ENCODE measurements at places on chromosomes 6 and 20.

- DNase-seq, result no peak
Measured at GRCh38 chr20:41989935-41990635, 371.9 kb upstream of the CHD6 start.

- DNase-seq, result no peak
Measured at GRCh38 chr20:50572938-50573777, 63.0 kb downstream of the PTPN1 start.

DNA sequence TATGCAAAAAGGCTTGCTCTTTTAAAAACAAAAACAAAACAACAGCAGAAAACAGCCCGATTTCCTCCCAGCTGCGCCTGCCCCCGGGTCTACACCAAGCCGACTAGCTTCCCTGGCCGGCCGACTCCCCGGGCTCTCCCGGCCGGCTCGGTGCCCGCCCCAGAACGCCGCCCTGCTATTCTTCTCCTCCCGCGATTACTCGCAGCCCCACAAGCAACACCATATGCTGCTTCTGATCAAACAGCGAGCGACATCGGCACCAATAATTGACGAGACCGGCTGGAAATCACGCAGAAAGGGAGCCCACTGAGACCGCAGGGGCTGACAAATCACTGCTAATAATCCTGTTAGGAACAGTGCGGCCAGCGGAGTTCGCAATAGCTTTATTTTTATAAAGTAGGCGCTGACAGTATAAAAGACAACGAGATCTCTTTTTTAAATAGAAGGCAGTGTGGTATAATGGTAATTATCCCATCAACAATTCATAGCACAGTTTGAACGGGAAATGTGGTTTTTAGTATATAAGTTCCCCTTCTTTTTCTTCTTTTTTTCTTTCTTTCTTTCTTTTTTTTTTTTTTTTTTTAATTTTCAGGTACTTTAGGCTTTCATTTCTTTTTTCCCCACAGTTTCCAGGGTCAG is 3.3 kb downstream of the SIM1 start:
- DNase-seq, result no peak

DNA sequence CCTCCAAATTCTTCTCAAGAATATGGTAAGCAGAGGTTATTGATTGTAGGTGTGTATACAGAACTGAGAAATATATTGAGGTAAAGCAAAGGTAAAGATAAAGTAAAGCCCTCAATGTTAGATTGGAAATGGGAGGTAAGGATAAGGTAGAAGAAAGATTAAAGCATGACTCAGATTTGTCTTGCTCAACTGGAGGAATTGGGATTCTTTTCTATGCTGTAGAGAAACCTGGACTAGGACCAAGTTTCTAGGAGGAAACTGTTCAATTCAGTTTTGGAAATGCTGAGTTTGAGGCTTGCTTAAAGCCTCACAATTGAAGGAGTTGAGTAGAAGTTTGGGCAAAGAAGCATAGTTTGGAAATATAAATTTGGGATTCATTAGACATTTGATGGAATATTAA is 634.0 kb upstream of the PTCHD4 start:
- no peak for DNase-seq

DNA sequence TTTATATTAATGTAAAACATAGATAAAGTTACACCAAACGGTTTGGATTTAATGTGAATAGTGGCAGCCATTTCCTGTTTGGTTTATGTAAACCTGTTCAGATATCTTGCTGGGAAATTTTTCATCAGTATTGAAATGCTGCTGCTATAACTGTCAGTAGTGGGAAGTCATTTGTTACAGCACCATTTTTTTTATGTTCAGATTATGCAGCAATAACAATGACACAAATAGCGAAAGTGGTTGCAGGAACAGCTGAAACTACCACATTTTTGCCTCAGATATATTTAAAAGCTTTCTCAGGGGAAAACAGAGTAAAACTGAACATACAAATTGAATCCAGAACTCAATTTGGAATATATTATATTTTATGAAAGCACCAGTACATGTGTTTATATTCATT is 128.8 kb upstream of the SIM1 start:
- no peak for DNase-seq

Data from AML-193 (cell line).